Left colon (tissue), 2 donors: ENCODE measurements at places on chromosomes 7 and 10. TPM values are rescaled to one million over a fixed set of nuclear protein-coding genes. Genes with fewer than 3 reads are reported as not detected.

UCMA gene
- not detected for total RNA-seq

DNA sequence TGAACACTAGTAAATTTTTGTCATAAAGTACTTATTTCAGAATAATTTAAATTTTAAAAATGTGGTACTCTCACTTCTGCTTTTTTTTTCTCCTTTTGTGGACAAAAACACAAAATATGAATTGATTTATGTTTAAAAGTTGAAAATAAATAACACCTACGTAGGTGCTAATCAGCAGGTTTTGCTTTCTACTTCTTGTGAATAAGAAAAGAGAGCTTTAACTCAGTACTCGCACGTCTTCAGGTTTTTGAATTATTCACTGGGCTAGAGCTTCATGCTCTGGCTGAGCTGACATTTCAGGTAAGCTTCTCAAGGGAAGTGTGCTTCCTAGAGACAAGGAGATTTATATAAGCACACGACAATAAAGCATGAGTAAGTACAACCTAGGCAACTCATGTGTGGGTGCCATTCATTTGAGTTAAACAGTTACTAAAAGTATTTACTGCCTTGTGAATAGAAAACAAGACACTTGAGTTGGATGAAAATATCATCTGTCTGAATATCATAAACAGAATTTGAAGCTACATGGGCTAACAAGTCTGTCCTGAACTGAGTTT, 190.0 kb upstream of the POT1 start:
- DNase-seq: no peak

DNA sequence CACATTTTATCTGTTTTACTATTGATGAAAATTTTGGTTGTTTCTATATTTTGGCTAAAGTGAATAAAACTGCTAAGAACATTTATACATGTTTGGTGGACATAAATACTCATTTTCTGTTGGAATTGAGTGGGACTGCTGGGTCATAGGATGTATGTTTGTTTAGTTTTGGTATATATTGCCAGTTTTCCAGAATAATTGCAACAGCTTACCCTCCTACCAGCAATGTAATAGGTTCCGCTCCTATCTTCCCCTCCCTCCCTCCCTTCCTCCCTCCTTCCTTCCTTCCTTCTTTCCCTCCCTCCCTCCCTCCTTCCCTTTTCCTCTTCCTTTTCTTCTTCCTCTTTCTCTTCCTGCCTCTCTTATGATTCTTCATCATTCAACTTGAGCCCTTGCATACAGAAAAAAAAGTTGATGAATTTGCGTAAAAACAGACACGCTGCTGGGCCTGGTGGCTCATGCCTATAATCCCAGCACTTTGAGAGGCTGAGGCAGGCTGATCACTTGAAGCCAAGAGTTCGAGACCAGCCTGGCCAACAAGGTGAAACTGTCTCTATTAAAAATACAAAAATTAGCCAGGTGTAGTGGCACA, 23.5 kb downstream of the VKORC1L1 start:
- no peak for DNase-seq

DNA sequence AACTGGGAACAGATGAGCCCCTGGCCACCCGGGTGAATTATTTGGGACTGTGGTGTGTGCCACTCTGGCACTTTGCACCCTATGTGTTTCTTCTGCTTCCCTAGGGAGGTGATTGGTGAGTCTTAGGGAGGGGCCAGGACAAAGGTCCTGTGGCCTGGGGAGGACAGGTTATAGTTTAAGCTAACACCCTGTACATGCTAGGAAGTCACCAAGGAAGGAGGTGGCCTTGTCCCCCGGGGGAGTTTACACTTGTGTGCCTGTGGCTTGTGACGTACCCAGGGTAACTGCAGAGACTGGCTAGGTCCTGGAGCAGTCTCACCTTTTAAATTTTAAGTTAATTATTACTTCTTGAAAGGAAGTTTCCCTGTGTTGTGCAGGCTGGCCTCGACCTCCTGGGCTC, 196.2 kb downstream of the BAMBI start:
- peak; percentile 40 for DNase-seq

DNA sequence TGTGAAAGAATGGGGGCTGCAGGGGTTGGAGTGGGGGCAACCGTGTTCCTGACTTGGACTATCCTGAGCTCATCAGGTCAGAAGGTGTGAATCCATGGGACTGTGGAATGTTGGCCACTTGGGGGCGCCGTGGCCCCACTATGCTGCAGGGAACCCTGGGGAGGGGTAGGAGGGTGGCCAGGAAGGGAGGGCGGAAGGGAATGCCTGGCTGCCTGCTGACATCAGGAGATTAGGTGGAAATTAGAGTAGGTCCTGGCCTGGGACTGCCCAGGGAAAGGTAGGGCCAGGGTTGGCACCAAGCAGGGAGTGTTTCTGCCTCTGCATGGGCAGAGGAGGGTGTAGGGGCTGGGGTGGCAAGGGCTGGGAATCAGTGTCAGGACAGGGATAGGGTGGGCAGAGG, 65.8 kb upstream of the PRSS58 start:
- DNase-seq: no peak

CLDN4 gene
- 1,246 TPM for total RNA-seq

- no peak for DNase-seq
These were observed 37.6 kb upstream of the NCAPG2 start for GRCh38 chr7:158742065-158742821.

DNA sequence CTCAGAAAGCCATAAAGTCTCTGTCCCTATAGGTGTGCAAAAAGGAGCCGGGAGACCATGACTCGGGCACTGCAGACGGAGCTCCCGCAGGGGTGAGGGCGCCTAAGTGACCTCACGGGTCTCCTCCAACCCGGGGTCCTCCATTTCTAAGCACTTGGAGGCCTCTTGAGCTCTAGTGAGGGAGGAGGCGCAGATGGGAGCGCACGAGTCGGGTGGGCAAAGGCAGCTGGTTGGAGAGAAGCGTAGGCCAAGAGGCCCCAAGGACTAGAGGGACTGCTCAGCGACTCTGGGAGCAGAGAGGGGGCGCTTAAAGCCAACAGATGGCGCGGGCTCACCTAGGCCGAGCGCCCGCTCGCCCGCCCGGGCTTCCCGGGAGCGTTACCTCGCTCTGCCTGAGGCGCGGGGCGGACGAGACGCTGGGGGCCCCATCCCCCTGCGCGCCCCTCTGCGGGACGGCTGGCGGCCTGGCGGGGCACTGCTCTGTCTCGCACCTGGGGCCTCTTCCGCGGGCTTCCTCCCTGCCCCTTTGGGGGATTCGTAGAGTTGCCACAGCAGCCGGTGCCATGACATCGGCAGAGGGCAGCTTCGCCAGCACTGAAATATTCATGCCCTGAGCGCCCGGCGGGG, 523 bp upstream of the CDH23 start:
- peak; percentile 44 for DNase-seq

NPTX2 gene
- total RNA-seq: 2.1 TPM

DNA sequence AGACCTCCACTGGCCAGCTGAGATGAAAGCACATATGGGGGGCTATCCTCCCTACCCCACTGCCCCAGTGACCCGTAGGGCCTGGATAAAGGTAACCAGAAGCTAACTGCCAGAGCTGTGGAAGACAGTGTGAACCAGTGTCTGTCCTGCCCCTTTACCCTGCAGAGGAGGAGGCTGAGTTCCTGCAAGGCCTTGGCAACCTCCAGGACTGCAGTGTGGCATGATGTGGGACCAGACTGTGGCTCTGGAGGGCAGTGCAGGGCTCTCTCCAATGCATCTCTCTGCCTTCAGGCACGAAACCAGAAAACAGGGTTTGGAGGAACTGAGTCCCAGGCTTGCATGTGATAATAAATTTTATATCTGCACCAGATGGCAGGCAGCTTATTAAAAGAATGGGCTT, 93.1 kb downstream of the EPC1 start:
- DNase-seq: no peak

SUN3 gene
- not detected for total RNA-seq

- no peak for DNase-seq
These were observed 1.2 kb downstream of the STRIP2 start for GRCh38 chr7:129435414-129435829.

DNA sequence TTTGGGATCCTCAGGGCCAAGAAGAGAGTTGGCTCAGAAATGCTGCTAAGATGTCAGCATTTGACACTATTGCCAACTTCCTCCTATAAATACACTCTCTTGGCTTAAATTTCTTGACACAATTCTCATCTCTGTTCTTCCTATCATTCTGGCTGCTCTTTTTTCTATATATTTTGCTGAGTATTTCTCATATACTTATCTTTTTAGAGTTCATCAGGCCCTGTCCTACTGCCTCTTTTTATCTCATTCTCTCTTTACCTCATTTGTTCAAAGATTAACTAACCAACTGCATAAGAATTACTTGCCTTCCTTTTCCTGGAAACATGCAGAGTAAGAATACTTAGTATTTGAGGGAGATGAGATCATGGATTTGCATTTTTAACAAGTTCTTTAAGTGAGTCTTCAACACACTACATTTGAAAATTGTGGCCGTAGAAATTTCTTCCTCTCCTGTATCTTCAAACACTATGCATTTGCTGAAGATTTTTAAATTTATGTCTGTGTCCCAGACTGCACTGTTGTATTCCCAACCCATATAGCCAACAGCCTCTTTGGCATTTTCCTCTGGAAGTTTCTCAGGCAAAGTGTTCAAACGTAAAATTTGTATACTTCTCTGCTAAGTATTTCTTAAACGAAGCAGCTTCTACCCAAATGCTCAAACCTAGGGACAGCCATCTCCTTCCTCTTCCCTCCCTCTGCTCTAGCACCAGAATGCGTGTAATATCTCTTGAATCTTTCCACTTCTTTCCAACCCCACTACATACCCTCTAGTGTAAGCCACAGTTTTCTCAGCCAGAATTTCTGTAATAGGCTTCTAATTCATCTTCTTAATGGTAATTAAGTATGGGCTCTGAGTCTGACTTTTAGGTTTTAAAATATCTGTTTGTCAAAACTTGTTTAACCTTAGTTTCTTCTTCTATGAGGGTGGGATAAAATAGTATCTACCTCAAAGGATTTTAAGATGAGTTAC, 35.5 kb downstream of the ARL4A start:
- no peak for DNase-seq

DNA sequence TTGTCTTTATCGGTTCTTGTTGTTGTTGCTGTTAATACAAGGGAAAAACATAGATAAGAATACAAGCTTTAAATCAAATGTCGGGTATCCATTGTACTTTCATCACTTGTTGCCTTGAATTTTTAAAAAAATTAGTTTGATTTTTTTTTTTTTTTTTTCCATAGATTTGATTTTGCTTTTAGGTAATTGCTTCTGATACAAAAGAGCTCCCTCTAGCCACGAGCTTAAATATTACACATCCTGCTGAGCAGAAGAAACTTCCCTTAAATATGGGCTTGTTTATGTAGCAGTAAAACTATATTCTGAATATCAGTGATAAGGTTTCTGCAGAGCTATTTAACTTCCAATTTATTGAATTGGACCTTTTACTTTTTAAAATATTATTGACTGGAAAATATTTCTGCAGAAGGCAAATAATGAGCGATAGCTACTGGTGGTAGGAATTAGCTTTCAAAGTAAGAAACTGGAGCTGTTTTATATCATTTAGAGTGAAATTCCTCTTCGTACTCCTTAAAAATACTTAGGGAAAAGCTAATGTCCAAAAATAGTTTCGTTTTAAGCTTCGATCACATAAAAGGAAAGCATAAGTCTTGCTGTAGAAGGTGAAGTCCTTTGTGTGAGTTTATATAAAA, 216.9 kb downstream of the POLR1F start:
- DNase-seq: no peak

DNA sequence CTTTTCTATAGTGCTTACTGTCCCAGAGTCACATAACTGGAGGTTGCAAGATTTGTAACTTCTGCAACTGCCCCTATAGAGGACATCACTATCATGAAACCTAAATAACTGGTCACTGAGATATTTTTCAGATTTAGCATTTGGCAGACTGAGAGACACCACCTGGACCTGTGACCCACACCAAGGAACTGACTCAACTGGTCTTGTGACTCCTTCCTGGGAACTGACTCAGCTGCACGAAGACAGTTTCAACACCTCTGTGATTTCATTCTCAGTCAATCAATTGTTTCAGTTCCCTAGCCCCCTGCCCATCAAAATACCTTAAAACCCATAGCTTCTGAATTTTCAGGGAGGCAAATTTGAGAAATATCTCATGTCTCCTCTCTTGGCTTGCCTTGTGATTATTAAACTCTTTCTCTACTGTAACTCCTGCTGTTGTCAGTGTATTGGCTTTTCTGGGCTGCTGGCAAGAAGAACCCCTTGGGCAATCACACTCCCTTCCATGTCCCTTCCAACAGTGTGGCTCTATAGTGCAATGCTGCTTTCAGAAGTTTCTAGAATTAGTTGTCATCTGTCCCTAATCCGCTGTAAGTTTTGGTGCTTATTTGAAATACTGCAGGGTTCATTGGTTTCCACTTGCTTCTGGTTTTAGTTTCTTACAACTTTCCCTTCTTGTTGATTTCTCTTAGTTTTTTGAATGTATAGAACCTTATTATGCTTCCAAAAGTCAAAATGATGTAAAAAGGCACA, 127.8 kb upstream of the ADCY1 start:
- no peak for DNase-seq

- DNase-seq: no peak
These were observed 30.0 kb downstream of the ELFN1 start for GRCh38 chr7:1700086-1700485.

DNA sequence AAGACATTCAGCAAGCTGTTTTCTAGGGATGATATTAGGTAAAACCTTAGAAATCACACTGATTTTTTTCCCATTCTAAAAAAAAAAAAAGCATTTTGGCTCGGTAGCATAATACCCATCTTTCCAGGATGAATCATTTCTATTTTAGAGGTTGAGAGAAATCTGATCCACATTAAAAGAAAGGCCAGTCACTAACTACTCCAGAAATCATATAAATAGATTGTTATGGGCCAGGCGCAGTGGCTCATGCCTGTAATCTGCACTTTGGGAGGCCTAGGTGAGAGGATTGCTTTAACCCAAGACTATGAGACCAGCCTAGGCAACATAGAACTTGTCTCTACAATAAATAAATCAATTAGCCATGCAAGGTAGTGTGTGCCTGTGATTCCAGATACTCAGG, 164.3 kb downstream of the BAMBI start:
- no peak for DNase-seq

GRCh38 chr7:39095875-39096619, 118.3 kb downstream of the POU6F2 start:
- no peak for DNase-seq

MSMB gene
- total RNA-seq: not detected

ZP3 gene
- 5.9 TPM for total RNA-seq

ZNF804B gene
- not detected for total RNA-seq

DNA sequence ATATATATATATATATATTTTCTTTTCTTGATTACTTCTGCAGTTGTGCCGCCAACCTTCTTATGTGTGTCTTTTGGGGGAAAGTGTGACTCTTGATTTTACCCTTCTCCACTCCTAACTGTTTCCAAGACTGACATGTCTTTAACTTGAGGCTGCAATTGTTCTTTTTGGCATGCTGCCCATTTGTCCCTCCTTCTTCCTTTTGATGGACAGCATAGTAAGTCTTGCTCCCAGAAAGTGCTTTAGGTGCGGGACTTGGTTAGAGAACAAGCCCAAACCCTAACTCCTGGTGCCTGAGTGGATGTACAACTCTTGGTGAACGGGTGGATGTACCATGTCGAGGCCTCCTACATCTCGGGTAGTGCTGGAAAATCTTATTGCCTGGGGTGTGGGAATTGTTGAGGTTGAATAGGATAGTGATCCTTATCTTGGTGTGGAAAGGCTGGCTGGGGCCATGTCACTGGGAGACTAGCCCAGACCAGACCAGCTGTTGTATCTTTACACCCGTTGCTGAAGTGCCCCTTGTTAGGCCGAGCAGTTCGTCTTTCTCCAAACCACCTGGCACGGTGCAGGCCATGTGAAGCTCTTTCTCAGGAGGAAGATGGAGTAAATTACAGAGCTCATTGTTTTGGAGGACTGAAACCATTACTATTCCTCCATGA, 16.3 kb downstream of the TCF7L2 start:
- no peak for DNase-seq

AMPH gene
- total RNA-seq: 1.1 TPM

GRCh38 chr10:7819121-7819460, 786 bp downstream of the TAF3 start:
- peak; percentile 50 for DNase-seq
